Activated CD4-positive, alpha-beta T cell treated with anti-CD3 and anti-CD28 coated beads for 4 hours (primary cell): ENCODE measurements at places on chromosomes 11 and 22.

GRCh38 chr11:36558571-36559413, 9.0 kb upstream of the RAG1 start:
- DNase-seq = no peak

DNA sequence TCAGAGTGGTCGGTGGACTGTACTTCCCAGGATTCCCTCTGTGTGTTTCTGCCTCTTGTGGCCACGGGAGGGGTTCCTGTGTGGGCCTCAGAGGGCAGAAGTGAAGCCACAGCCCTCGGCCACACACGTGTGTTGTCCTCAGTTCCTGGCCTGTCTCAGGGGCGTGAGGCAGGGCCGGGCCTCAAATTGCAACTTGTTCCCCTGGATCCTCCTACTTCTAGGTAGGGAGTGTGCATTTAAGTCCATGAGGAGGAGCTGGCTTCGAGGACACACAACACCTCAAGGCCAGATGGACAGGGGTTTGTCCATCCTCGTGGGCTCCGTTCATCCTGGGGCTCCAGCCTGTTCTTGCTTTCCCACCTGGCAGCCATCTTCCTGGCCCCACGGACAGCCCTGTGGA, 573.0 kb downstream of the TBC1D22A start:
- DNase-seq = no peak

DNA sequence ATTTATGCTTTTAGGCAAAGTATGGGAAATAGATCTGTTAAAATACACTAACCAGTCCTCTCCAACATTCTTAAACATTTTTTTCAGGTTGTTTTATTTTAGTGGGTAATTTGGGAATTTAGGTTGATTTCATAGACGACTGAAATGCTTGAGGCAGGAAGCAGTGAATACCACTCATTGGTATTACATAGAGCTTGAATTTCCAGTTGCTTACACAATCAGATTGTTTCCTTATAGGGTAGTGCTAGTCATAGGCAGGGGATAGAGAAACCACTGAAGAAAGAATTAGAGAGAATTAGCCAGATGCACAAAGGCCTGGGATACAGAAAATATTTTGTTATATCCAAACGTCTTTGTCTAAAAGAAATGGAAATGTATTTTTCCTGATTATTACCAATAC, 23.9 kb upstream of the LYVE1 start:
- no peak for DNase-seq

GRCh38 chr22:42842658-42843370, 14.3 kb downstream of the ARFGAP3 start:
- no peak for DNase-seq

GRCh38 chr22:36369922-36370791, 17.6 kb downstream of the MYH9 start:
- no peak for DNase-seq

- DNase-seq = no peak
Observed at GRCh38 chr11:47566149-47566698, 825 bp downstream of the PTPMT1 start.

DNA sequence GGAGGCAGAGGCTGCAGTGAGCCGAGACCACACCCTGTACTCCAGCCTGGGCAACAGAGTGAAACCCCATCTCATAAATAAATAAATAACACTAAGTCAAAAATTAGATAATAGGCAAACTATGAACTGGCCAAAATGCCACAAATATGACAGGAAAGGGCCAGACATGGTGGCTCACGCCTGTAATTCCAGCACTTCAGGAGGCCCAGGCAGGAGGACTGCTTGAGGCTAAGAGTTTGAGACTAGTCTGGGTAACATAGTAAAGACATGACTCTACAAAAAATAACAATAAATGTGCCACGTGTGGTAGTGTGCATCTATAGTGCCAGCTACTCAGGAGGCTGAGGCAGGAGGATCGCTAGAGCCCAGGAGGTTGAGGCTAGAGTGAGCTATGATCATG, 19.9 kb downstream of the SEC14L6 start:
- DNase-seq = no peak

DNA sequence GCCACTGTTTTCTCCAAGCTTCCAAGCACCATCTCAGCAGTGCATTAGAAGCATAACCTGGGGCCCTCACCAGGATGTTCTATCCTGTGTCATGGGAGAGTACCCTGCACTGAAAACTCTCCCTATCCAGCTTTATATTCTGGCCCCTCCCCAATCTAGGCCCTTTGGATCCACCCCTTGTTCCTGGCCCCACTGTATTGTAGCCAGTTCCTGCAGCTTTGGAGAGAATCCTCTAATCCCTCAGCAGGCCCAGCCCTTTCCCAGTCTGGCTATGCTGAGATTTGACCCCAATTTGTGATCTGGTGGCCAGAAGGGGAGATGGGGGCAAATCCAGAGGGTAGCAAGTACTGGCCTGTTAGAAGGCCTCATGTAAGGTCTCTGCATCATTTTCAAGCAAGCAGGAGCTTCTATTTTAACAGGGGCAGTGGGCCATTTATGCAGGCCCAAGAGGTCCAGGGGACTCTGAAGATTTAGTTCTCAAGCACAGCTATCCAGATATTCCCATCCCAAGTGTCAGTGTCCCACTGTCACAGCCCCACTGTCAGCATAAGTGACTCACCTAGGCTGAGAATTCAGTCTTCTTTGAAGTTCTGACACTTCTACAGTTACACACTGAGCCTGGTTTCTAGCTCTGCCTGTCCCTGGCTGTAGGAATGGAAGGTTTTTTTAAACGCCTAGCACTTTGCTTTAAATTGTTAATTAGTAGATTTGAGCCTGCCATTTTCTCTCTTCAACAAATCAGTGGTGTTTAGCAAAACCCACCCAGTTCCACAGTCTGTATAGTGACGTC, 589.5 kb upstream of the CADM1 start:
- DNase-seq = no peak

- no peak for DNase-seq
Observed at GRCh38 chr11:32079553-32079952, 11.3 kb upstream of the RCN1 start.

- DNase-seq = peak; percentile 74
Observed at GRCh38 chr11:118895093-118896039, 11.7 kb downstream of the CXCR5 start.

GRCh38 chr11:8310743-8311298, 47.1 kb upstream of the LMO1 start:
- no peak for DNase-seq

- no peak for DNase-seq
Observed at GRCh38 chr11:12478743-12479142, 101.4 kb downstream of the PARVA start.

- DNase-seq = no peak
Observed at GRCh38 chr22:49042877-49043859, 784.5 kb downstream of the BRD1 start.

DNA sequence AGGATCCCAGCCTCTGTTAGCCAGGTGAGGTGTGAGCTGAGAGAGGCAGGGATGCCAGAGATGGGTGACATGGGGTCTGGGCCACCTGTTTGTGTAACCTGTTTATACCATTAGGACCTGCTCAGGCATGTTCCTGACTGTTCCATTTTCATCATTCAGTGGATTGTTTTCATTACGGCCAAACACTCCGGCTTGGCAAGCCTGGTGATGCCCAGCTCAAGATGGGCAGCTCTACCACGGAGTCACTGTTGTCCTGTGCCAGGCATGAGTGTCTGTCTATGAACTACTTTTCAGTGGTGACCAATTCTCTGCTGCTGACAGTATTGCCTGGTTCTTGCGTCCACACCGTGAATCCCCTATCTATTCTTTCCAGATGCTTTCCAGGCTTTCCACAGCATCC, 71.5 kb upstream of the SLC22A12 start:
- no peak for DNase-seq

DNA sequence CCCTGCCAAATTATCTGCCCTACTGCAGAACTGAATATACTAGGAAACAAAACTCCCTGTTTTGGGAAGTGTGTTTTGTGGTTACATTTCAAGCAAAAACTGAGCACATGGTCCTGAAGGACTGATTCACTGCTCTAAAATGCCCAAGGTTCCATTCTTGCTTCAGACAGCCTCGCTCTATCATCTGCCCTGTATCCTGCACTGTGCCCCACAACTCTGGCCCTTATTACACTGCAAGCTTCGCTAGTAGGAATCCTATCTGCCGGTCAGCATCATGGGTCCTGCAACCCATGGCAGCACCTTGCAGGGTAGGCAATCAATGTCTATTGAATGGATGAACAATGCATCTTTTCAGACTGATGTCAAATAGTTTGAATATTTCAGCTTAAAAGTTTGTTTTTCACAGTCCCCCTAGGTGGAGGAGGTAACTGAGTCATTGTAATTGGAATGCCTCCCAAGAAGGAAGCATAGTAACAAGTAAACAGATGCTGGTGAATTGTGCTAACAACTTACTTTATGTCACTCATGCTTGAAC, 21.3 kb downstream of the LAYN start:
- DNase-seq = no peak

DNA sequence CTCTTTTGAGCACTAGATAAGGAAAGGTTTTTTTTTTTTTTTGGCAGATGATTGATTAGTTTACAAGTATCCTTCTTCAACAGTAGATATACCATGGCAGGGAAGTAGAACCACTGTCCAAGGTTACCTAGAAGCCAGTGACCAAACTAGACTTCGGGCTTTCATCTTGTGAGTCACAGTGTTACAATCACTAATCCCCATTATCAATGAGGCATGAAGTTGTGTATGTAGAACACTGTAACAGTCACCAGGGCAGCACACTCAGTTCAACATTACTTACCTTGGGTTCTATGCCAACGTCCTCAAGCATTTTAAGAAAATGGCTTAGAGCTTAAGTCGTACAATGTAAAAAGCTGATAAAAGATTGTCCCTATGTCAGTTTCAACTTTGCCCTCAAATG, 430.9 kb downstream of the ETS1 start:
- DNase-seq = no peak

- no peak for DNase-seq
Observed at GRCh38 chr11:18063125-18063524, 17.1 kb upstream of the TPH1 start.

- DNase-seq = no peak
Observed at GRCh38 chr11:20536784-20537183, 62.6 kb upstream of the SLC6A5 start.

DNA sequence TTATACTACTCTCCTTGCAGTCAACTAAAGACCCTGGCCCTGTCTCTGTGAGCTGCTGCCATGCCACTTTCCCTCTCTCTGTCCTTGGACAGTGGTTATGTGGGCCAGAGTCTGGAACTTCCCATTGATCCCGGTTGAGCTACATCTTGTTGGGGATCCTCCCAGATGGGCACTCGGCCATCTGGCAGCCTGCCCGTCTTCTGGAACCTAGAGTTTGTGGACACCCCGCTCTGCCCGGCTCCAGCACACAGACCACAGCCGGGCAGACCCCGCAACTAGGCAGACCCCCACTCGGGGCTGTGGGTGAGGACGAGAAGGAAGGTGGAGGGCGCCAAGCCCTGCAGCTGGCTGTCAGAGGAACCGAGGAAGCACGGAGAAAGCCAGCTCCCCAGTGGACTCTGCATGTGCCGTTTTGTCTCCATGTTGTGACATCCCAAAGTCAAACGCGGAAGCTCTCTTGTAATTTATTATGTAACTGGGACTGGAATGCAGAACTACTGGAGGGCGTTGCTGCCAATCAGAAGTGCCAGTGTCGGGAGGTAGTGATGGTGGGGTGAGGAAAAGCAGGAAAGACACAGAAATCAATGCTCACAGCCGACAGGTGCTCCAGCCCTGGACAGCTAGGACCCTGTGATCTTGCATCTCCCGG, 207.7 kb downstream of the CEP164 start:
- no peak for DNase-seq

DNA sequence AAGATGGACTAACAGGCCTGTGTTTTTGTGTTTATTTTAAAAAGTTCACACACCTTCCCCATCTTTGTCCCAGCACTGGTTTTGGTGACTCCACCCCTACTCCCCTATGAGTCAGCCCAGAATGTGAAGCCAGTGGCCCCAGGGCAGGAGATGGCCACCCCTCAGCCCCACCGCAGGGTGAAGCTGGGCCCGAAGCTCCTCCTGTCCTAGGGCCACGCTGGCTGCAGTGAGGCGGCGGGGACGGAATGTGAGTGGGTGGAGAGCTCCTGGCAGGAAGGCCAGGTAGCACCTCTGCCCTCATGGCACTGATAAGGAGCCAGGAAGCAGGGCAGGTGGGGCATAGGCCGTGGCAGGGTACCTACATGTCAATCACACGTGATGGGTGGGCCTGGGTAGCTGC, 39.9 kb downstream of the SGSM3 start:
- no peak for DNase-seq

DNA sequence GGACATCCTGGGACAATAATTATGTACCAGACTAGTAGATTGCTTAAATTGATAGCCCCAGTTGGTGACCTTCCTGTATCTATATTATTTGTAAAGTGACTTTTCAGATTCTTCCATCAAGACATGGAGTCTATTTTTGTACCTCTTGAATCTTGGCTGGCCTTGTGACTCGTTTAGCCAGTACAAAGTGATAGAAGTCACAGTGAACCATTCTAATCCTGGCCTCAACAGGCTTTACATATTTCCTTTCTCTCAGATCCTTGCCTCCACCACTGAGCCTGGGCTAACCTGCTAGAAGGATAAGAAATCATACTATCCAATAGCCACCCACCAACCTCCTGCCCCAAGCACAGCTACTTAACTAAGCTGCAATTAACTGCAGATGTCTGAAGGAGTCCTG, 37.5 kb upstream of the SLC6A5 start:
- DNase-seq = no peak

GRCh38 chr22:39316440-39317083, 2.9 kb downstream of the RPL3 start:
- peak; percentile 82 for DNase-seq

GRCh38 chr22:49076300-49077035, 751.2 kb downstream of the BRD1 start:
- DNase-seq = no peak

DNA sequence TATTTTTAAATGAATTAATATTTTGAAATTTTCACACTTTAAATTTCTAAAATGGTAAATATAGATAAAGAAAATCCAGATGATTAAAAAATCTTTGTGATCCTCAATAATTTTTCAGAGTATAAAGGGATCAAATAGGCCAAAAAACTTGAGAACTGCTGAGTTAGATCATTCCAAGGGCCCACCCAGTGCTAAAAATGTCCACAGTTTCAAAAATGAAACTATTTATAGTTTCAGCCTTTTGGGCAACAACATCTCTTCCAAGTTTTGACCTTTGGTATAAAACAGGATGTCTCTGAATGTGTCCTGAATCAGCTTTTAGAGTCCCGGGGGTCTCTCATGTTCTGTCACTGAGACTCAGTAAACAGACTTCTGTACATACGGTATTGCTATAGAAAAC, 20.9 kb upstream of the BAIAP2L2 start:
- DNase-seq = no peak

GRCh38 chr11:76234021-76234415, 27.7 kb upstream of the WNT11 start:
- DNase-seq = no peak

- DNase-seq = no peak
Observed at GRCh38 chr22:19055801-19056200, 66.4 kb downstream of the DGCR2 start.

- no peak for DNase-seq
Observed at GRCh38 chr11:34970480-34970879, 54.1 kb downstream of the PDHX start.

- DNase-seq = no peak
Observed at GRCh38 chr22:35899736-35900135, 128.9 kb downstream of the RBFOX2 start.

- no peak for DNase-seq
Observed at GRCh38 chr11:97865424-97866012, 1155.2 kb upstream of the CNTN5 start.
